ENCODE measurements at places on chromosomes 7 and 10.

GRCh38 chr10:125557801-125558505 is 125.0 kb downstream of the TEX36 start:
- DNase-seq: no peak

- no peak for DNase-seq
These were observed 25.3 kb upstream of the ANKRD2 start for GRCh38 chr10:97547271-97547600.

DNA sequence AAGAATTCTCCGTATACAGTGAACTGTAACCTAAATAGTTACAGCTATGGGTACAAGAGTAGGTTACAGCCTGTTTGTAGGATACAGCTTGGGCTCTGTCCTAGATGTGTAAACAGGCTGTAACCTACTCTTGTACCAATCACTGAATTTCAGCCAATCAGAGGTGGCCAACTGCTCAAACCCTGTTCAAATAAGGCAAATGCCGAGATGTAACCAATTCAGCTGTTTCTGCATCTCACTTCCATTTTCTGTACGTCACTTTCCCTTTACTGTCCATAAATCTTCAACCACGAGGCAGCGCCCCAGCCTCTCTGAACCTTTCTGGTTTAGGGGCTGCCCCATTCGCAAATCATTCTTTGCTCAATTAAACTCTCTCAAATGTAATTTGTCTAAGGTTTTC is 8.3 kb upstream of the MMP21 start:
- DNase-seq: no peak

GRCh38 chr10:128837478-128837877 is 629.6 kb upstream of the MGMT start:
- no peak for DNase-seq

Measured in CD4-positive, alpha-beta T cell treated with Interleukin-1 beta for 1 hour (primary cell).